AG08396 (cell line): ENCODE measurements at places on chromosomes 12 and 14.
A peak's percentile ranks its signal among the peaks of the same experiment; 100 is the strongest.

GRCh38 chr12:23561364-23562345, 387.8 kb downstream of the SOX5 start:
- no peak for DNase-seq

- DNase-seq: peak; percentile 70
Measured at GRCh38 chr12:124289634-124290600, 5.0 kb upstream of the RFLNA start.

- DNase-seq: peak; percentile 4
Measured at GRCh38 chr14:21233457-21234076, 35.7 kb downstream of the HNRNPC start.

DNA sequence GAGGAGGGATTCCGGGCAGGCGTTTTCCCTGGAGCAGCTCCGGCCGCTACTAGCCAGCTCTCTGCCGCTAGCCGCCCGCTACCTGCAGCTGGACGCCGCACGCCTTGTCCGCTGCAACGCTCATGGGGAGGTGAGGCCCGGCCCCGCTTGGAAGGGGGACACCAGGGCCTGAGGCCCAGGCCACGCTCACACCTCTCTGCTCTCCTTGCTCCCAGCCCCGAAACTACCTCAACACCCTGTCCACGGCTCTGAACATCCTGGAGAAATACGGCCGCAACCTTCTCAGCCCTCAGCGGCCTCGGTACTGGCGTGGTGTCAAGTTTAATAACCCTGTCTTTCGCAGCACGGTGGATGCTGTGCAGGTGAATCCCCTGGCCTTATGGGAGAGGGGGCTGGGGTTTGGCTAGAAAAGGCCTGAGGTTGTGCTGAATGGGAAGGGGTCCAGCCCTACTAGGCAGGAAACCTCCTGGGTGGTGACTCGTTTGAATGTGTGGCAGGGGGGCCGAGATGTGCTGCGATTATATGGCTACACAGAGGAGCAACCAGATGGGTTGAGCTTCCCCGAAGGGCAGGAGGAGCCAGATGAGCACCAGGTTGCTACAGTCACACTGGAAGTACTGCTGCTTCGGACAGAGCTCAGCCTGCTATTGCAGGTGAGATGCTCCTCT, 597 bp downstream of the RNF31 start:
- DNase-seq: no peak

GRCh38 chr12:118044075-118044474, 16.9 kb downstream of the WSB2 start:
- DNase-seq: no peak

GRCh38 chr12:131600160-131600532, 110.7 kb upstream of the SFSWAP start:
- no peak for DNase-seq

DNA sequence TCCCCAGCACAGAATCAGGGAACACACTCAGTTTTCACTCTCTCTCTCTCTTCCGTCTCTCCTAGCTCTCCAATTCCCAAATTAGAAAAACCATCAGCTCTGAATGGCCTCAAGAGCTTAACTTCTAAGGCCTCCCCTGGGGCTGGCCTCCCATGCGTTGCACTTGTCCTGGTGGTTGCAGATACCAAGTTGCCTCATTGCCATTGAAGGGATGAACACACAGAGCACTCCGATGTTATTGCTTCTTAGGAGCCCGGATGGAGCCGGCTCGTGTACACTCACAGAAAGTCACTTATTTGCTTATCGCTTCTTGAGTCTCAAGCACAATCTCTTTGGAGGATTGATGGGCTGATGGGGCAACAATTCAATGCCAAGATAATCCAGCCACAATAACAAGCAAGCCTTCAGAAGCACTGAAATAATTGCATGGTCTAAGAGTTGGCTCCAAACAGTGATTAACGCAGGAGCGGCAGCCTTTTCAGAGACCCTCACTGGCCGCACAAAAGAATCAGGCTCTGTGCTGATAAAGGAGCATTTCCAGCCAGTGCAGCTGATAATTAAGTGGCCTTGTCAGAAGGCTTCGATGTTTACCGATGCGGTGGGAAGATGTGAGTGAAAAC, 175.8 kb upstream of the TMEM132C start:
- no peak for DNase-seq

- no peak for DNase-seq
Measured at GRCh38 chr12:117919479-117919878, 49.3 kb downstream of the KSR2 start.

DNA sequence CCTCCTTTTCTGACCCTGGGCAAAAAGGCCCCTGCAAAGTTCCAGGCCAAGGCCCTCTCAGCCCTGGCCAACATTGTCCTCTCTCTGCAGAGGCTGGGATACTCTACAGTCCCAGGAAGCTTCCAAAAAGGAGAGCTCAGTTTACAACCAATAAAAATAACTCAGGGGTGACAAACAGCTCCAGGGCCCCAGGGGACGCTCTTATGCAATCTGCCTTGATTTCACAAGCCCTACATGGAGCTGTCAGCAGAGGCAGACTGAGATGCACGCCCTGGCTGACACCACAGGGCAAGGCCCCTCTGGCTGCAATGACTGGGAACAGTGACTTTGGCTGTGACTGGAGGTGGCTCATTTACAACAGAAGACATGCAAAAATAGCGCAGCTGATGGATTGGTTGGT, 129.0 kb upstream of the MED13L start:
- DNase-seq: peak; percentile 74

DNA sequence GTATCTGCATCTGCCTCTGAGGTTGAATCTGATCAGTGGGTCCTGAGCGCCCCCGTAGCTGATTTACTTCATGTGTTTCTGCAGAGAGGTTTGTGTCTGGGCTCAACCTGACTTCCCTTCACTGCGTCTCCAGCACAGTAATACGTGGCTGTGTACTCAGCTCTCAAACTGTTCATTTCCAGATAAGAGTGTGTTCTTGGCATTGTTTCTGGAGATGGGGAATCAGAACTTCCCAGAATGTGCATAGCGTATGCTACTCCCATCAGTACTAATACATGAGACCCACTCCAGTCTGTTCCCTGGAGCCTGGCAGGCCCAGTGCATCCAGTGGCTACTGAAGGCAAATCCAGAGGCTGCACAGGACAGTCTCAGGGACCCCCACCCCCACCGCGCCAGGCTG, 1297.2 kb downstream of the TMEM121 start:
- no peak for DNase-seq

DNA sequence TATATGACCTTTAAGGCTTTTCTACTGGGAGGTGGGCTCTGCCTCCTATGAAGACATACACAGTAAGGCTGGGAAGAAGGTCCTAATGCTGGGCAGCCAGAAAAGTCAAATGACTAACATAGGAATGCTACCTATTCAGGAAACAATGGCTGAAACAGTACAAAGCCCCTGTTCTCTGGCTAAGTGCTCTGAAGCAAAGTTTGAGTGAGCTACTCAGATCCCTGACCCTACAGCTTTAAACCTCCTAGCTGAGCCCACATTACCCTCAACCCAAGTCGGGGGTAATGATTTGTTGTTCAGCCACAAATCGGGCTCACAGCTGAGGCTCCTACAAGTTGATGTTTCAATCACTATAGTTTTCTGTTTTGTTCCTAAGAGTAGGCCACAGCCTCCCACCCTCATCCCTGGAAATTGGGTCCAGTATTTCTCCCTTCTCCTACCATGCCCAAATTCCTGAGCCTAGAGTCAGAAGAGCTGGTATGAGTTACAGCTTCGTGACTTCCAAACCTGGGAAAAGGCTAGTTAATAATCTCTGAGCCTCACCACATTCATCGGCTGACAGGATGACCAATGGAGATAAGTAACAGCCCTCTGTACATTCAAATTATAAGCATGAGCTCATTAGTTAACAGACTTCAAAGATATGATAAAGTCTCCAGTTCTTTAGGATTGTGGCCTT, 46.5 kb downstream of the BTBD7 start:
- no peak for DNase-seq

DNA sequence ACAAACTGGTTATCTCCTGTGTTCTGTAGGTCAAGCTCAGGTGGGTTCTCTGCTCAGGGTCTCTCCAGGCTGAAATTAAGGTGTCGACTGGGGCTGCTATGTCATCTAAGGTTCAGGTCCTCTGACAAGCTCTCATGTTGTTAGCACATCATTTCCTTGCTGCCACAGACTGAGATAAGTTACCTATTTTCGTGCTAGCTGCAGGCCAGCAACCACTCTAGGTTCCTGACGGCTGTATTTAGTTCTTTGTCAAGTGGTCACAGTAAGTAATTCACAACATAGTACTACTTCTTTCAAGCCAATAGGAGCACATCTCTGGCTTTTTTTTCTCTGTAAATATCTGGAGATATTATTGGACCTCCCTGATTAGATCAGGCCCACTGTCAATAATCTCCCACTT, 169.3 kb upstream of the CAND1 start:
- DNase-seq: no peak

GRCh38 chr12:75786070-75786469, 245.5 kb downstream of the PHLDA1 start:
- DNase-seq: no peak

DNA sequence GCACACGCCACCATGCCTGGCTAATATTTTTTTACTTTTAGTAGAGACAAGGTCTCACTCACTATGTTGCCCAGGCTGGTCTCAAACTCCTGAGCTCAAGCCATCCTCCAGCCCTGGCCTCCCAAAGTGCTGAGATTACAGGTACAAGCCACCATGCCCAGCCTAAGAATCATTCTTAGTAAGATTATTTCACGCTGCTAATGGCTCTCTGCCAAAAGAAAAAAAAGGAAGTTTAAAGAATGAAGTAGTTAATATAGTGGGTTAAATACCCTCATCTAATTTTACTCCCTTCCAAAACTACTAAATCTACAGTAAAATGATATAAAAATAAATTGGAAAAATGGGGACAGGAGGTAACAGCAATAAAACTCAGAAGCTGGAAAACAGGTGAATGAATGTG, 2.6 kb downstream of the ETFRF1 start:
- no peak for DNase-seq

DNA sequence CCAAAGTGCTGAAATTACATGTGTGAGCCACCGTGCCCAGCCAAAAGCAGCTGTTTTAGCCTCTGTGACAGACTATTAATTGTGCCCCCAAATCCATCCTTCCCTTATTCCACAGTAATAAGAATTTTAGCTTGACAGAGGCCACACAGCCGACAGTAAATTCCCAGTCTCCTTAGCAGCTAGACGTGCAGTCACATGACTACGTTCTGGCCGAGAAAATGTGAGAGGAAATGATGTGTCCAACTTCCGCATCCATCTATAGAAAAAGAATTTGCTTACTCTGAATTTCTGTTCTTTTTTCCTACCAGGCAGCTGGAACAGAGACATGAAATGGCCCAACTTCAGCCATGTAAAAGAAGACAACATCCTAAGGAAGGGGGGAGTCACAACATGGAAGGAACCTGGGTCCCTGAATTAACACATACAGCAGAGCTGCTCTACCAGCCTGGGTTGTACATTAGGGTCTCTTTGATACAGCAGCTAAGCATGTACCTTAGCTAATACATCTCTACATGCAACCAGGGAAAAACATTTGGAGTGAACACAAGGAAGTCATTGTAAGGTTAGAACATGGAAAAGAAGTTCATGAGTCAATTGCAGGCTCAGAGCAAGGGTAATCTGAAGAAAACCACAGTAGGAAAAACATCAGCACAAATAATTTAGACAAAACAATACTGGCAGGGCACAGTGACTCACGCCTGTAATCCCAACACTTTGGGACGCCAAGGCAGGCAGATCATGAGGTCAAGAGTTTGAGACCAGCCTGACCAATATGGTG, 35.5 kb downstream of the CIT start:
- no peak for DNase-seq

GRCh38 chr14:65860956-65861611, 448.6 kb downstream of the FUT8 start:
- no peak for DNase-seq

GRCh38 chr14:72532686-72533454, 361.0 kb downstream of the DPF3 start:
- no peak for DNase-seq

DNA sequence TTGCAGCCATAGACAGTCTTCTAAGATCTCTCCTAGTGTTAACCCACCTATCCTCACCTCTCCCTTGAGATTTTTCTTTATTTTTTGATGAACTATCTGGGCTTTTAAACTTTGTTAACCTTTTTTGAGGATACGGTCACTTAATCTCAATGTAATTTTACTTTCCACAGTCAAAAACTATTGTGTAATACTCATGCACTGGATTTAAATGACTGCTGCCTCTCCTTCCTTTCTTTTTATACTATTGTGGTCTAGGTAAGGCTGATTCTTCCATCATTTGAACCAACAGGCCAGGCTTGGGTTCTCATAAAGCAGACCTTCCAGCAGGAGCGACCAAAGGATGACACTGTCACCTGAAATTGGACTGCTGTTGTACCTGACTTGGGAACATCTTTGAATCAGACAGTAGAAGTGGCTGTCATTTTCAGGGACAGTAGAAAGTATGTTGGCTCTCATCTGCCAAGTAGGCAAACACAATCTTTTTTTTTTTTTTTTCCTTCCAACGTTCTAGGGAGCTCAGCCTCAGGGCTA, 689 bp upstream of the PDE3A start:
- DNase-seq: no peak

DNA sequence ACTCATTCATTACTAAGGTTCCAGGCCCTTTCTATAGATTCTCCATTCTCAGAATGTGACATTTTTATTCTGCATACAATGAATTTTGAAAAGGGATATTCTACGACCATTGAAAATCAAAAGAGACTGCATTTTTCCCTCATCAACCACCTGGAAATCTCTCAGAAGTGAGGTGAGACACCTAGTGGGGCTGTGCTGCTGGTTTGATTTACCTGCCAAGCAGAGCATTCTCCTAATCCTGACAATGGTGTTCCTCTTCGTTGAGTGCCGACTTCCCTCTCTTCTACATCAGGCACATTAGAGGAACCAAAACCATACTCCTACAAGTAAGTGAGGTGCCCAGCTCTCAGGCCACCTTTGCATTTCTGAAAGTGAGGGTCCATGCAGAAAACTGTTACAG, 14.9 kb downstream of the CKB start:
- DNase-seq: no peak

- DNase-seq: no peak
Measured at GRCh38 chr12:51335931-51336330, 10.5 kb downstream of the CELA1 start.

- DNase-seq: no peak
Measured at GRCh38 chr12:47237751-47238211, 158.0 kb upstream of the AMIGO2 start.

DNA sequence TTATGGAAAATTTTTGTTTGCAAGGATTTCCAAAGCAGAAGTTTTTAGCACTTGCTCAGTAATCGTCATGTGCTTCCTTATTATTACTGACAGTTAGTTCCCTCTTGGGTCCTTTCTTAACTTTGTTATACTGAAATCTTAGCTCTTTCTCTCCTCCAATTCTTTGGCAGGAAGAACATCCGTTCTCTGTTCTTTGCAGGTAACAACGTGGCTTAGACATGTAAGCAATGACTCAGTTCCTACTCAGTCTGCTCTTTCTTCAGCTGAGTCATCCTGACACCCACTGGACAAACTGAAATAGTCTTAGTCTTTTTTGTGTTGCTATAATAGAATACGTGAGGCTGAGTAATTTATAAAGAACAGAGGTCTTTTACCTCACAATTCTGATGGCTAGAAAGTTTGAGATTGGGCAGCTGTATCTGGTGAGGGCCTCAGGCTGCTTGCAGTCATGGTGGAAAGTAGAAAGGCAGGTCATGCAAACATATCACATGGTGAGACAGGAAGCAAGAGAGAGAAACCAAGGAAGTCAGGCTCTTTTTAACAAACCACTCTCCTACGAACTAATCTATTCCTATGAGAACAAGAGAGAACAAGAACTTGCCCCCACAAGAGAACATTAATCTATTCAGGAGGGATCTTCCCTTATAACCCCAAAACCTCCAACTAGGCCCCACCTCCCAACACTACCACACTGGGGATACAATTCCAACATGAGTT, 49.2 kb downstream of the TESPA1 start:
- peak; percentile 76 for DNase-seq
